ENCODE measurements at places on chromosomes 5 and 9. TPM values are rescaled to one million over a fixed set of nuclear protein-coding genes. Genes with fewer than 3 reads are reported as not detected.

DNA sequence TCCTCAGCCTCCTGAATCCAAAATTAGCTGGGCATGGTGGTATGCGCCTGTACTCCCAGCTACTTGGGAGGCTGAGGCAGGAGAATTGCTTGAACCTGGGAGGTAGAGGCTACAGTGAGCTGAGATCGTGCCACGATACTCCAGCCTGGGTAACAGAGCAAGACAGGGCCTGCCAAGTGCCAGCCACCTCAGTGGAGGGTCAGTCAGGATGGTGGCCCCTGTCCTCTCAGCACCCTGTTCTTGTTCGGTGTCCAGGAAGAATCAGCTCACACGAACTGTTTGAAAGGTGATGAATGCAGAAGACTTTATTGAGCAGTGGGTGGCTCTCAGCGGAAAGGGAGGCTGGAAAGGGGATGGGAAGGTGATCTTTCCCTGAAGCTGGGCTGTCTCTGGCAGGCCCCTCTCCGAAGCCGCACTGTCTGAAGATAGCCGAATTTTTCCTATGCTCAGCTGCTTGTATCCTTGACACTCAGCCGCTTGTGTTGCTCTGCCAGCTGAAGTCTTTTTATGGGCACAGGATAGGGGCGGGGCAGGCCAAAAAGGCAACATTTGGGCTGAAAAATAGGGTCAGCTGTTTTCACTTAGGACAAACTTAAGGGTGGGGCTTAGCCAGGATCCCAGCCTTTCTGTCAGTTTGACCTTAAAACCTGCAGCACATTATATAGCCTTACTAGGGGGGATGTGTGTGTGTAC, 50.9 kb downstream of the UBE2R2 start:
- peak; percentile 54 for DNase-seq

GABRA6 gene
- total RNA-seq: not detected

DNA sequence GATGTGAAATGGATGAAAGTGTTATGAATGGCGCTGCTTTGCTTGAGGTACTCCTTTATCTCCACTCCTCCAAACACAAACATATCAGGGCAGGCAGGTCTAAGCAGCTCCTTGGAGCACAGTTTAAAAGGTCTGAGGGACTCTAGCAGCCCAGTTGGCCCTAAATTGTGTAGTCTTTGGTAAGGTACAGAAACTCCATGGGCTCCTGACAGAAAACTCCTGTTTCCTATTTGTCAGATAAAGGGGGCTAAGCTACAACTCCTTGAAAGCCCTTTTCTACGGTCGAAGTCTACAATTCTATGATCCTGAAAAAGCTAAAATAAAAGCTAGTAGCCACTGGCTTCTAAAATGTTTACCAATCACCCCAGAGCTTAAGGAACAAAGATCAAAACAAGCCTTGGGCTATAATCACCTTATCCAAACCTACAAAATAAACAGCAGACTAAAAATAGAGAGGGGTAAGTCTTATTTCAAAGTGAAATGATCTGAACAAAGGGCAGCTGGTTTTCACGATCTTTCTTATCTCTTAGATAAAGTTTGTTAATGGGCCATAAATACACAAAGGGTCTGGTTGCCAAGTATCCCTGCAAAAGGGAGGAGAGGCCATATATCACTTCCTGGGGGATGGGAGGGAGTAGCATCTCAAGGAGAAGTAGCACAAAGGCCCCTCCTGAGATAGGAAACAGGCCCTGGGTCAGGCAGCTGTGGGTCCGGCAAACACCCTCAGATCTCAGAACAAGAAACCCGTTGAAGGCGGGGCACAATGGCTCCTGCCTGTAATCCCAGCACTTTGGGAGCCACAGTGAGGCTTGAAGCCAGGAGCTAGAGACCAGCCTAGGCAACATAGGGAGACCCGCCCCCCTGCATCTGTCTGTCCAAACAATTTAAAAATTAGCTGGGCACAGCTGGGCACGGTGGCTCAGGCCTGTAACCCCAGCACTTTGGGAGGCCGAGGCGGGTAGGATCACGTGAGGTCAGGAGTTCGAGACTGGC, 28.3 kb upstream of the DENND4C start:
- no peak for DNase-seq

IFNE gene
- not detected for total RNA-seq

- DNase-seq: no peak
These were observed 9.4 kb downstream of the SLC6A19 start for GRCh38 chr5:1210832-1211251.

NDUFB6 gene
- total RNA-seq: 36.9 TPM

GRCh38 chr5:59119480-59119879, 536.6 kb downstream of the RAB3C start:
- DNase-seq: no peak

DNA sequence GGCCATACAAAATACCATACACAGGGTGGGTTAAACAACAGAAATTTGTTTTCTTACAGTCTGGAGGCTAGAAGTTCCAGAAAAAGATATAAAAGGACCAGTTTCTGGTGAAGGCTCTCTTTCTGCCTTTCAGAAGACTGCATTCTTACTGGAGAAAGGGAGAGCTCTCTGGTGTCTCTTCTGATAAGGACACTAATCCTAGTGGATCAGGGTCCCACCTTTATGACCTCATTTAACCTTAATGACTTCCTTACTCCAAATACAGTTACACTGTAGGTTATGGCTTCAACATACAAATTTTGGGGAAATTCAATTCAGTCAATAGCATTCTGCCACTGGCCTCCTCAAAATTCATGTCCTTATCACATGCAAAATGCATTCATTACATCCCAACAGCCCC, 351.9 kb upstream of the POU5F2 start:
- no peak for DNase-seq

All from tibial nerve (tissue), 4 donors.